ENCODE measurements at places on chromosomes 11 and 22.
A peak's percentile ranks its signal among the peaks of the same experiment; 100 is the strongest.

- DNase-seq: no peak
Observed at GRCh38 chr11:10348650-10349280, 43.9 kb downstream of the ADM start.

- DNase-seq: no peak
Observed at GRCh38 chr22:39234472-39234787, 10.4 kb downstream of the PDGFB start.

- no peak for DNase-seq
Observed at GRCh38 chr11:113271551-113272245, 42.7 kb upstream of the TTC12 start.

- no peak for DNase-seq
Observed at GRCh38 chr22:31350410-31350863, 4.3 kb upstream of the PATZ1 start.

DNA sequence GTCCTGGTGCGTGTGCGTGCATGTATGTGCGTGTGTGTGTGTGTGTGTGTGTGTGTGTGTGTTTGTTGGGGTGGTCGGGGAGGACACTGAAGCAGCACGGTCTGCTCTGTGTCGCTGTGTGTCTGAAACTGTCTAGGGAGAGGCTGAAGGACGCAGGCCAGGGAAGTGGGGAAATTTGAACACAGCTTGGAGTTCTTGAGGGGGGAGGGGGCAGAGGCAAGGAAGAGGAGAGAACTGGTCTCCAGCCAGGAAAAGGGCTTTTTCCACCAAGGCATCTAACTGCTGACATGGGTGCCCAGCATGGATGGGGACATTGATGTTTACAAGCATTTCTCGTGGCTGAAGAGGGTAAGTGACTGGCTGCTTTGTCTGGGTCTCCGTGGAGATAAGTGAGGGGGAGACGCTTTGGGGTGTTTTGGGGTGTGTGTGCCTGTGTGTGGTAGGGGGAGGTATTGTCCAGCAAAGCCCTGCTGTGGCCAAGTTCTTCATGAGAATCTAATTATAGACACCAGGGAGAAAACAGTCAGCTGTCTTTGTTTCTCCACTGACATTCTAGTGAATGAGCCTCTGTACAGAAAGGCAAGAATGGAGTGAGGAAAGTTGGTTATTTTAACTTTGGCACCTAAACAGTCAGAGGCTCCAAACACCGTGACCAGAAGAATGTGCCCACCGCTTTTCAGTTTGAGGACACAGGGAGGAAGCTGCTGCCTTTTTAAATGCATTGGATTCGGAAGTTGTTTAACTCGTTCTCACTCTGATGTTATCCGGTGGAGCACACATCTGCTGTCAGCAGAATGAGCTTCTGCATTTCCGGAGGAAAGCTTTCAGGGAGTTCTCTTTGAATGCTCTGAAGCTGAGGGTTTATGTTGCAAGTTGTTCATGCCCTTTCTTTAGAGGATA lies 63.7 kb downstream of the PPFIBP2 start:
- DNase-seq: peak; percentile 96

GRCh38 chr11:64036087-64037026 lies 626 bp downstream of the FLRT1 start:
- no peak for DNase-seq

- no peak for DNase-seq
Observed at GRCh38 chr22:28146401-28147314, 227.6 kb upstream of the PITPNB start.

DNA sequence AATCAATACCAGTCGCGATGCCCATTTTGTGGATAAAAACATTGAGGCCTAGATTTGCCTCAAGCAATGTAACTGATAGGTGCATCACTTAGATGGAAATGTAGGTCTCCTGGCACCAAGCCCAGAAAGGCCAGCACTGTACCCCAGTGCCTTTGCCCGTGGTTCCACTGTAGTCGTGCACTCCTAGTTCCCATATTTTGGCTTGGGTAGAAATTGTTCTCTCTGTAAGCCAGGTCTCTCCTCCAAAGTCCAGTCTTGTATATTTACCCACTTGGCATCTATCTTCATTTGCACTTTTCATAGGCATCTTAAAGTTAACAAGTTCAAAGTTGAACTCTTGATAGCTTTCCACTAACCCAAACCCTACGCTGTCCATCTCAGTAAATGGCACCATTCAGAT lies 41.6 kb upstream of the DMC1 start:
- no peak for DNase-seq

DNA sequence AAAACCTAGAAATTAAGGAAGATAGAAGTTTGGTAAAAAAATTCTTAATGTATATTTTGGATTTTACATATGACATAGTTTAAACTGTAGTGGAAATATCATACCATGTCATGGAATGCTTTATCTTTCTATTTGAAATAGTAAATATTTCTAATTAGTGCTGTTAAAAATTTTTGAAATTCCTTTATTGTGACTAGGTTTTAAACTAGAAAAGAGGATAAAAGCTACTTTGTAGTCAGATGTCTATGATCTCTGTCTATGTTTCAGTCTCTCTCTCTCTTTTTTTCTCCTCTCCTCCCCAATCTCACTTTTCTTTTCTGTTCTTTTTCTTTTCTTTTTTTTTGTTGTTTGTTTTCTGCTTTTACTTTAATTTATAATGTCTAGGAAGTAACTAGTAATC lies 226.2 kb downstream of the TMEM135 start:
- DNase-seq: no peak

GRCh38 chr22:41057076-41057475 lies 35.3 kb upstream of the EP300 start:
- DNase-seq: no peak

GRCh38 chr11:61694946-61695706 lies 14.9 kb downstream of the DAGLA start:
- DNase-seq: no peak

DNA sequence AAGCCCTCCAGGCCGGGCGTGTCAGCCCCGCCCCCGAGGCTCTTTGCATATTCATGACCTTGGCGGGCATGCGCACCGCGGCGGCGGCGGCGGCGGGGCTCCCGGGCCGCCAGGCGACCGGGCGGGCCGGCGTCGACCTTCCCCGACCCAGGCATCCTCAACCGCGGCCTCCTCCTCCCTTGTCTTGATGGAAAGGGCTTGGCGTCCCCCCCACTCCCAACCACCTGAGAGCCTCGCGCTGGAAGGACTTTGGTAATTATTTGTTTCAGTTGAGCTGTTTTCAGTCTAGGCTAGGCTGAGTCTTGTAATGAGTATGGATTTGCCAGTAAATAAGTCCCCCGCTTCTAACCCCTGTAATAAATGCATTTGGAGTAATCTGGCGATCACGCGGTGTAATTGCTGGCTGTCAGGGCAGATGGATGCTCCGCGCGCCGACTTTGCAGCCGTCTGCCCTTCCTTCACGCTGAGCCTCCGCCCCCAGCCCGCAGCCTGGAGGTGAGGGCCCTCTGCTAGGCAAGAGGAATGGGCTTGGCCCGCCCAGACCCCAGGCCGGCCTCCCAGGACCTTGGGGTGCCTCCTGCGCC lies 25.2 kb downstream of the FLRT1 start:
- DNase-seq: peak; percentile 56

DNA sequence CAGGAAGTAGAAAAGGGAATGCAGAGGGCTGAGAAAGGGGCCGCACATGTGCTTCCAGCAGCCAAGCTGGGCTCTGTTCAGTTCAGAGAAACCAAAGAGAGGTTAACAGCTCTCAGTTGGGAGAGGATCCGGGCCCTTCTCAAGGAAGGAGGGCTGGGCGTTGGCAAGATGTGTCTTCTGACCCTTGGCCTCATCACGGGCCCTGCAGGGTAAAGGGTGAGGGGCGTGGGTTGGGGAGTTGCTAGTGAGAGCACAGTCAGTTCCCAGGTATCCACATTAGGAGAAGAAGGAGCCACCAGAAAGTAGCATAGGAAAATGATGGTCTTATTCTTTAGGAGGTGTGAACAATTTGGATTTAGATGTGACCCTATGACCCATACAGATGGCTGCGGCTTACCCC lies 73.0 kb downstream of the OSBP2 start:
- no peak for DNase-seq

DNA sequence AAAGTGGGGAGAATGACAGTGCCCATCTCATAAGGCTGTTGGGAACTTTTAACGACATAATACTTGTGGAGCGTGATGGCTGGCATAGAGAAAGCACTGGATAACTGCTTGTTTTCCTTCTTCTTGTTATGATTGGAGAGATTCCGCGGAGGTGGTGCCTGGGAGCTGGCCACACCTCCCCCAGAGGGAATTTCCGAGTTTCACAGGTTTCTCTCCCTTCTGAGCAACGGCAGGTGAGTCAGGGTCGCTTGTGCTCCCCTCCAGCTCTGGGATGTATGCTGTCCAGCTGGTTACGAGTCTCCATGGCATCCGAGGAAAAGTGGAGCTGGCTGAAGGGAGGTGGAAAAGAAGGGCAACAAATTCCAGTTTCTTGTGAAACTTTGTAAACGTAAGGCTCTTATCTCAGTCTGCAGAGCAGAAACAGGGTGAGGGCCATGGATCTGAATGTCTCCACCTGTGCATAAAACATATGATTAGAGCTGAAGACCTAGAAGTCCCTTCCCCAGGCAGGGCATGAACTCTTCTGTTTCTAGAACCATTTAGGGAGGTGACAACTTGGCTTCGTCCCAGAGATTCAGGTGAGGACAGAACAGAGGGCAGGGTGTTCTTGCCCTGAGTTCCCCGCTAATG lies 10.0 kb upstream of the PLET1 start:
- no peak for DNase-seq

GRCh38 chr22:43110444-43110926 lies at the start of gene BIK:
BIK (plus strand) TSS chr22:43110750; CDS start chr22:43124023, 13,273 bp downstream.
- no peak for DNase-seq

DNA sequence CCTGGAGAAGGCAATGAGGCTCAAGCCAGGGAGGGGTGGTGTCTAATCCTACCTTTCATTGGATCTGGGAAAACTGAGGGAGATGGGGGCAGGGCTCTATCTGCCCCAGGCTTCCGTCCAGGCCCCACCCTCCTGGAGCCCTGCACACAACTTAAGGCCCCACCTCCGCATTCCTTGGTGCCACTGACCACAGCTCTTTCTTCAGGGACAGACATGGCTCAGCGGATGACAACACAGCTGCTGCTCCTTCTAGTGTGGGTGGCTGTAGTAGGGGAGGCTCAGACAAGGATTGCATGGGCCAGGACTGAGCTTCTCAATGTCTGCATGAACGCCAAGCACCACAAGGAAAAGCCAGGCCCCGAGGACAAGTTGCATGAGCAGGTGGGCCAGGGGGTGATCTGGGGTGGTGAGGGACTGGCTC lies at the start of gene FOLR1:
FOLR1 (plus strand) TSS at position 180 of the 421 bp plus-strand sequence; CDS start at position 214, 34 bp downstream.
- no peak for DNase-seq

DNA sequence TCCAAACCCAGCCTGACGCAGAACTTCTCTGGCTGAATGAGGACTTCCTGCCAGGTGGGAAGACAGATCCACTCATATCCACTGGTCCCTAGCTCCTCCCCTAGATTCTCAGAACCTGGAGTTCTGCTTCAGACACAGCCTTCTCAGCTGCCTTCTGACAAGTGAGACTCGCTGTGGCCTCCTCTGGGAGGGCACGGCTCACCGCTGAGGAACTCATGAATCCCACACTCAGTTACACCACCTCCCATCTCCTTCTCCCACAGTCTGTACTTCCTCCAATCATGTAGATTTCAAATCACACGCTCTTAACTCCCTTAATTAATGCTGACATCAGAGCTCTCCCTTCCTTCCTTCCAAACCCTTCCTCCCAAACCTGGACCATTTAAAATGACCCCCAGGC lies 86.4 kb upstream of the TMEM45B start:
- DNase-seq: no peak

- no peak for DNase-seq
Observed at GRCh38 chr22:19110064-19110458, 12.2 kb downstream of the DGCR2 start.

DNA sequence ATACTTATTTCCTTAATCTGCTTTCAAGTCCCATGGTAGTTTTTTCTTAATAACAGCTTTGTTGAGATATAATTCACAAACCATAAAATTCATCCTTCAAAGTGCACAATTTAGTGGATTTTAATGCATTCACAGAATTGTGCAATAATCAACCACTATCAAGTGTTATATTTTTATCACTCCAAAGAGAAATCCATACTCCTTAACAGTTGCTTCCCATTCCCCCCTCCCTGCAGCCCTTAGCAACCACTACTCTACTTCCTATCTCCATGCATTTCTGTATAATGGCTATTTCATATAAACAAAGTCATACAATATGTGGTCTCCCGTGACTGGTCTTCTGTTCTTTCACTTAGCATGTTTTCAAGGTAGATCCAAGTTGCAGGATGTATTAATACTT lies 18.8 kb upstream of the NUP50 start:
- no peak for DNase-seq

DNA sequence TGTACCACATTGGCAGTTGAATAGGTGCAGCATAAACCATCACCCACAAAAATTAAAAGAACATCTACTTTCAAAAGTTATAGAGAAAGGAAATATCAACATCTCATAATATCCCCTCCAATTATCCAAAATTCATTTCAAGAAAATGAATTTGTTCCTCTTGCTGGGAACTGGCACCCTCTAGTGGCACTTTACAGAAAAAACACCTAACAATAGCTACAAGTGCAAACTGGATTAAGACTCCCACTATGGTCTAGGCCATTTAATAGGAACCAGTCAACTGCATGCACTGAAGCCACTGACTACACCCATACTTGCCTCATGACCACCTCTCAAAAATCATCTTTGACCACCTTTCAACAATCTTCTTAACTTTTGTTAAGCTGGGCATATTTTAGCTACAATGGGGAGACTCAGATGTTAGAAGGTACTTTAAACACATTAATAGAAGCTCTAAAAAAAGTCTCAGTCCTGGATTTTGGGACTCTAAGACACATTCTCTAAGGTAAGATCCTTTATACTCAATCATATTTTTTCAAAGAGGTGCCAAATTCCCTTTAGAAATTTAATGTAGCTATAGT lies 17.3 kb downstream of the TRAF6 start:
- no peak for DNase-seq

GRCh38 chr22:23894710-23895598 lies 771 bp downstream of the MIF start:
- DNase-seq: no peak

DNA sequence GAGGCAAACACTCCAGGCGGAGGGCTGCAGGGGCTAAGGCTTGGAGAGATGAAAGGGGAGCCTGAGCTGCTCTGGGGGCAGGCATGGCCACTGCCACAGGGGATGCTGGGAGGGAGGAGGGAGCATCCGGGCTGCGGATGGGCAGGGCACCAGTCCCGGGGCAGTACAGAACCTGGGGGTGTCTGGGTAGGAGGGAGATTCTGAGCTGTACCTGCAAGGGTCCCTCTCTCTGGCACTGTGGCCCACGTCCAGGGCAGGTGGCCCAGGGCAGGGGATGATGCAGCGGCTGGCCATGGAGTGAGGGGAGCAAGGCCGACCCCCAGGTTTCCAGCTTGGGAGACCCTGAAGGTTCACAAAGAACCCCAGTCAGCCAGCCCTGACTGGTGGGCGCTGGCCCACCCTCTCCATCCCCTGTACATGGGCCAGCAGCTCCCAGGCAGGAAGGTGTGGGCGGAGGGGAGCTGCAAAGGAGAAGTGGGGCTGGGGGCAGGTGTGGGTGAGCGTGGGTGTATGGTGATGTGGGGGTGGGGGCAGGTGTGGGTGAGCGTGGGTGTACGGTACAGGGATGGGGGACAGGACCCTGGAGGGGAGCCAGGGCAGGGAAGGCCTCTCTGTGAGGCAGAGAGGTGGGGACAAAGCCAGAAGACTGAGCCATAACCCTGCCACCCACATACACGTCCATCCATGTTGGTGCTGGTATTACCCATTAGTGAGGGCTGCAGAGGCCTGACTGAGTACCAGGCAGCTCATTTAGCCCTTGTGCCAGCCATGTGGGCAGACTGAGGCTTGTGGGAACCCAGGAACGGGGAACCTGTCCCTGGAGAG lies 2.2 kb upstream of the TNFRSF13C start:
- DNase-seq: no peak

- no peak for DNase-seq
Observed at GRCh38 chr11:67439321-67440228, 2.1 kb upstream of the PTPRCAP start.

GRCh38 chr11:88068848-88069554 lies 106.2 kb downstream of the RAB38 start:
- no peak for DNase-seq
